ENCODE measurements at places on chromosomes 6 and 20. TPM values are rescaled to one million over a fixed set of nuclear protein-coding genes. Genes with fewer than 3 reads are reported as not detected.

DNA sequence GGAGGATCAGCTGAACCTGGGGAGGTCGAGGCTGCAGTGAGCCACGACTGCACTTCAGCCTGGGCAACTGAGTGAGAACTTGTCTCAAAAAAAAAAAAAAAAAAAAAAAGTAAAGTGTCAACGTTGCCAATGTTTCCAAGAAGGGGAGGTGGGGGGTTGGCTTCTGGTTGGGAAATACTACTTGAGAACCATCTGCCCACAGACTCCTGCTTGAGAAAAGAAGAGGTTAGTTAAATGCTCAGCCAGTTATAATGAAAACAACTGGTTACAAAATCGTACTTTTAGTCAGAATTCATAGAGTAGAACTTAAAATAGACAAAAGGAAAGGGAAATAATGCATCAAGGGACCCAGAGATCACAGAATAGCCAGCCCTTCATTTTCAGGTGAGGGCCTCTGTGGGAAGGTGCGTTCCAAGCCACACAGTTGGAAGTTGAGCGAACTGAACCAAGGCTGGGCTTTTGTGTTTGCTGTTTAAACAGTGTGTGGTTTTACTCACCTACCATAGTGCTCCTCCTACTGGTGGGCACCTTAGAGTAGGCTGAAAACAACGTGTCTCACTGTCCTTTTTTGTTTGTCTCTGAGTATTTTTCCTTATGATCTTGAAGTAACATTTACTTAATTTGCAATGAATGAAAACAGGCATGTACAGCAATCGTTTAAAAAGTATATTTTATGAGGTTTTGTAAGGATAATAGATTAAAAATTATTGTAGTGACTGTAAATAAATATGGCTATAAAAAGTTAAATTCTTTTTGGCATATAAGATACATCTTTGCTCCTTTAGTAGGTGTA is 200.7 kb downstream of the BCAS1 start:
- no peak for DNase-seq
- no peak overlapping the region for H3K4me3 ChIP-seq
- H3K36me3 ChIP-seq = no peaks in the 10 kb centered on the region
- peaks cover 57% of the 10 kb centered on the region for H3K4me1 ChIP-seq

DNA sequence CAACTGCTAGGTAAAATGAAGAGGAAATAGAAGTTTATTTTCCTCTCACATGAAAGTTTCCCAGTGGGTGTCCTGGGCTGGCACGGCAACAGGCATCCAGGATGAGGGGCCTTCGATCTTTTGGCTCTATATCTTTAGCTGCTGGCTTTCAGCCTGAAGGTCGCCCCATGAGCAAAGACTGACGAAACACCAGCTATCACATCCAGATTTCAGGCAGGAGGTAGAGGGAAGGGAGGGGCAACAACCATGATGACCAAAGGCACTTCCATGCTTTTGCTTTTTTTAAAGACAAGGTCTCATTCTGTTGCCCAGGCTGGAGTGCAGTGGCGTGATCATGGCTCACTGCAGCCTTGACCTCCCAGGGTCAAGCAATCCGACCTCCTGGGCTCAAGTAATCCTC is 387.9 kb downstream of the RNGTT start:
- peak; percentile 42 for DNase-seq
- H3K36me3 ChIP-seq = no peaks in the 10 kb centered on the region

DNA sequence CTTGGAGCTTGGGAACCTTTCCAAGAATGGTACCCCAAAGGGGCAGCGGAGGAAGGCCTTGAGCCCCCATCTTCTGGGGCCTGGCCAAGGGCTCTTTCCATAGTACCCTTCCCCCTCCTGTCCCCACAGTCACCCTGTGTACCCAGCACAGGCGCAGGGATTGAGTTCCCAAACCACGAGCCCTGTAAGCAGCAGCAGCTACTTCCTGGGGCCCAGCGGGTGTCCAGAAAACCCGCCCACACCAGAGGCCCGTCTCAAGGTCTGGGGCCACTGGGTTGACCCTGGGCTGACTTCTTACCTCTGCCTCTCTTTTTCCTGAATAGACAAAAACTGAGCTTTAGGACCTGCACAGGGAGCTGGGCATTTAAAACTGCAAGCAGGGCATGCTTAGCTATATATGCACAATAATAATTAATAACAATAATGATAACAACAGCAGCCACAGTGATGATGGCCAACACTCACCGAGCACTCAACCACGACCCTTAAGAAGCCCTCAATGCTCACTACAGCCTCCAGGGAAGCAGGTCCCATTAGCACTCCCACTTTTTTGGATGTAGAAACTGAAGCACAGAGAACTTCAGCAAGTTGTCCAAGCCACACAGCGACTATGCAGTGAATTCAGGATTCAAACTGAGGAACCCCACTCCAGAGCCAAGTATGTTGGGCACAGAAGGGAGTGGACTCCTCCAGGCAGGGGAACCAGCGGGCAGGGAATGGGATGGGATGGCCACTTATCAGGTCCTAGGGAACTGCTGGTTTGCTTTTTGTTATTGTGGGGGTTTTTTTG is 14.5 kb downstream of the NOL4L start:
- peak overlapping the region; percentile 9 for H3K27ac ChIP-seq
- no peaks in the 10 kb centered on the region for H3K27me3 ChIP-seq
- no peak for DNase-seq
- no peak overlapping the region for H3K4me3 ChIP-seq
- H3K36me3 ChIP-seq = no peaks in the 10 kb centered on the region

GRCh38 chr20:54456961-54457360 is 18.4 kb upstream of the DOK5 start:
- H3K4me1 ChIP-seq = no peaks in the 10 kb centered on the region
- no peak overlapping the region for H3K27ac ChIP-seq
- DNase-seq = no peak
- H3K4me3 ChIP-seq = no peak overlapping the region
- no peaks in the 10 kb centered on the region for H3K36me3 ChIP-seq
- H3K27me3 ChIP-seq = peaks cover 6% of the 10 kb centered on the region

DNA sequence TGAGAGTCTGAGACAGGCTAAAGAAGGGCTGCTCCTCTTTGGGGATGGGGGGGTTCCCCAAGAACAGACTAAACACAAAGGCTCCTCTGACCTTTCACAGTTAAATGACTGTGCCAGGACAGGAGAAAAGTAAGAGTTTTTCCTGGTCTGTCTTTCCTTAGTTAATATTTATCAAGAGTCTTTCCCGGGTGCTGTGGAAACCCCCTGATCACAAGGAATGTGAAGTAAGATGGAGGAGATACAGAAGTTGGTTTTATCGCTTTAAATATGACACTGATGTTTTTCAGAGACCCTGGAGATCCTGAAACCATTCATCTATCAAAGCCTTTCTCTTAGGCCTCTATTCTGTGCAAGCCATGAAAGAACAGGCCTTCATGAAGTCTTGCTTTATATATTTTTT is 105.8 kb downstream of the RNF144B start:
- H3K27ac ChIP-seq = no peak overlapping the region
- no peaks in the 10 kb centered on the region for H3K36me3 ChIP-seq
- no peaks in the 10 kb centered on the region for H3K27me3 ChIP-seq
- no peak for DNase-seq
- H3K4me3 ChIP-seq = no peak overlapping the region

GRCh38 chr6:6152060-6152459 is 145.3 kb upstream of the NRN1 start:
- H3K4me1 ChIP-seq = no peaks in the 10 kb centered on the region
- no peak for DNase-seq
- no peak overlapping the region for H3K4me3 ChIP-seq
- no peak overlapping the region for H3K27ac ChIP-seq

DNA sequence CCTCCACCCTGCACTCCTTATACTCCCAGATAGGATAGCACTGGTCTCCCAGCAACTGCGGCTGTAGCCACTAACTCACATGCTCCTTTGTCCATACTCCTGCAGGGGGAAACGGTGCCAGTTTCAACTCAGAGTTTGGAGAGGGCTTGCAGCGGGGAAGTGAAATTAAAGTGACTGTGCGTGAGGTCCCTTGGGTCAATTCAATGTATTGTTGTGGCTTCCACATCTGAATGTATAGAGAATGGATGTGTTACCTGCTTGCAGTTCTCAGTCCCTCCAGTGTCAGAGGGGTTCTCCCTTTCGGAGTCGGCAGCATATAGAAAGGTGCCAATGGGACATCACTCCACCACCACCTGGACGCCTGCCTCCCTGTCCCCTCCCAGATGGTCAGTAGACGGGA is 93.6 kb upstream of the CNKSR3 start:
- H3K27me3 ChIP-seq = no peaks in the 10 kb centered on the region
- no peaks in the 10 kb centered on the region for H3K36me3 ChIP-seq
- DNase-seq = no peak
- no peak overlapping the region for H3K27ac ChIP-seq
- no peak overlapping the region for H3K4me3 ChIP-seq

- DNase-seq = no peak
- H3K27me3 ChIP-seq = peaks cover 18% of the 10 kb centered on the region
- no peaks in the 10 kb centered on the region for H3K36me3 ChIP-seq
- peaks cover 16% of the 10 kb centered on the region for H3K4me1 ChIP-seq
- H3K4me3 ChIP-seq = no peak overlapping the region
Measured at GRCh38 chr20:51223183-51223720, 200.3 kb upstream of the KCNG1 start.

DNA sequence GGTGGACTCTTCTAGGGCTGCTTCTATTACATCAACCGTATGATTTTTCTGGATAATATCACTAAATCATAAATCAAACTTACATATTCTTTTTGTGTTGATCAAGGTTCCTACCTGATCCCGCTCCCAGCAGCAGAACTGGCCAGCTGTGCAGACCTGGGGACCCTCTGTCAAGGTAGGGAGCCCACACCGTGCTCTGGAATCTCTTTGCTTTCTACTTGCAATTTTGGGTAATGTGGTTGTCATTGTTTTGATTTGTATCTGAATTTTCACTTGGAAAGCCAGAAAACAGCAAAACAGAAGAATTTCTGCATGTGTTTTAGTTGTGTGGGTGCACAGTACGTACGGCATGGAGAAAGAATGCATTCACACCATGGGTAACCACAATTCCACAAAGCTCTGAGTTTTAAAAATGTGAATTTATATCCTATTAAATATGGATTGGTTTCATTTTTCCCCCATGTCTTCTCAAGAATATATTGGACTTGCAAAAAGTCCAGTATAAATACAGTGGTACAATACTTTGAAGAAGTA is 80.1 kb downstream of the ADGRG6 start:
- no peaks in the 10 kb centered on the region for H3K27me3 ChIP-seq
- H3K4me3 ChIP-seq = no peak overlapping the region
- no peak for DNase-seq
- peaks cover 4% of the 10 kb centered on the region for H3K4me1 ChIP-seq

DNA sequence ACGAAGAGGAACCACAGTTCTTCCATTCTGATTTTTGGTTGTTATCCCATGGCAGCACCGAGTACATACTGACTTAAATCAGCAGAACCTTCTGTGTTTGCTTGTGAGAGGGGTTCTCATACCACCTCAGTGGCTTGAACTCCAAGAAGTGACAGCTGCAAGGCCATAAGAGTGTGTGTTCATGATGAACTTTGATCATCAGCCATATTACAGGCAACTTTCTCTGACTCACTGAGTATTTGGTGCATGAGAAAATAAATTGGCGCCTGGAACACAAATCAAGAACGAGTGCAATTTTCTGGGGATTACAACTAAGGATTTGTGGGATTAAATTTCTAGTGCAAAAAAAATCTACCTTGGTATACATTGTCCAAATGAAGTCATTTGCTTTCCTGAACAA is 68.9 kb downstream of the CYP39A1 start:
- H3K36me3 ChIP-seq = no peaks in the 10 kb centered on the region
- DNase-seq = no peak
- no peak overlapping the region for H3K27ac ChIP-seq
- H3K4me3 ChIP-seq = no peak overlapping the region
- peaks cover 3% of the 10 kb centered on the region for H3K27me3 ChIP-seq

DNA sequence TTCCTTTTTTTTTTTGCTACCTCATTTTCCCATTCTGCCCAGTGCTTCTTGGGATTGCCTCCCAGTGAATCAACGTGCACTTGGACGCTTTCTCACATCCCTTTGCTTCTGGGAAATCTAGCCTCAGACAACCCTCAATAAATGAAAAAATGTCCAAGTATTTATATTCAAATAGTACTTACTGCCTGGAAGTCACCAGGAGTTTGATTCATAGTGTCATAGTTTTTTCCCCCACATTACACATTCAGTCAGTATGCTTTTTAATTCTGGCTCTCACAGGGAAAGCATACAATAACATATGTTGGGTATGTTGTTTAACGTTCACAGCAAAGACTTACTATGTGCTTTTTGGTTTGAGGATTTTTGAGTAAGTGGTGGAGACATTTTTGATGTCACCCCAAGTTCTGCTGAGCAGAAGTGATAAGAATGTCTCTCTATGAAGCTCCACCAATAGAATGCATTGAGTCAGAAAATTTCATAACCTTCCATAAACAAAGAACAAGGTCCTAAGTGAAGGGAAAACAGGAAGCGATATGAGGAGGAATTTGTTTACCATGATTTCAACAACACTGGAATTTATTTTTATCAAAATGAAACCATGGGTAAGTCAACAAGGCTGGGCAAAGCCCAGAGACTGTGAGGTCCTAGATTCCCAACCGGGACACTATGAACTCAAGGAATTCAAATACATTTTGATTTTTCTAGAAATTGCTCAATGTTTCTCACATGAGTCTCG is 301.2 kb upstream of the BMP2 start:
- no peak overlapping the region for H3K27ac ChIP-seq
- no peak overlapping the region for H3K4me3 ChIP-seq
- no peaks in the 10 kb centered on the region for H3K36me3 ChIP-seq
- H3K4me1 ChIP-seq = peaks cover 2% of the 10 kb centered on the region

GRCh38 chr20:41905199-41905598 is 287.0 kb upstream of the CHD6 start:
- peak; percentile 56 for DNase-seq
- H3K27ac ChIP-seq = no peak overlapping the region
- no peaks in the 10 kb centered on the region for H3K4me1 ChIP-seq

DNA sequence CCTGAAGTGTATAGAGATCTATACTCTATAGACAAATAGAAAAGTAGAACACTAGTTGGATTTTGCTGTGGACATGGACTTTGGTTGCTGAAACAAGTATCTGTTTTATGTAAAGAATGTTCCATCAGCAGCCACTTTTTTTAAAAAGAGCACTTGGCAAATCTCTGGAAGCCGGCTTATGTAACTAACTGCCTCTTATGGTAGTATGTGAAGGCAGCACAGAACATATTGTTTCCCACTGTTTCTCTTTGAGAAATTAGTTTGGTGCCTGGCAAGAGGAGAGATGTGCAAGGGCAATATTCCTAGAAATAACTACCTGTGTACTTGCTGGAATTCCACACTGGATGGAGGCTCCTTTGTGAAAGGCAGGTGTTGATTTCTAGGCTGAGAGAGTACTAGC is 242.3 kb upstream of the PREP start:
- no peaks in the 10 kb centered on the region for H3K36me3 ChIP-seq
- no peaks in the 10 kb centered on the region for H3K4me1 ChIP-seq
- no peak for DNase-seq
- peaks cover 24% of the 10 kb centered on the region for H3K27me3 ChIP-seq
- no peak overlapping the region for H3K4me3 ChIP-seq

- no peaks in the 10 kb centered on the region for H3K27me3 ChIP-seq
- no peak overlapping the region for H3K4me3 ChIP-seq
- H3K4me1 ChIP-seq = peaks cover 19% of the 10 kb centered on the region
- no peaks in the 10 kb centered on the region for H3K36me3 ChIP-seq
- no peak overlapping the region for H3K27ac ChIP-seq
Measured at GRCh38 chr6:135884136-135884535, 32.6 kb downstream of the PDE7B start.

The ENPP5 gene
- total RNA-seq = not detected

The BANF2 gene
- not detected for total RNA-seq

The OR10C1 gene
- not detected for total RNA-seq

All from osteocyte (in vitro differentiated cells).